ENCODE measurements at places on chromosomes 1 and 21. TPM values are rescaled to one million over a fixed set of nuclear protein-coding genes. Genes with fewer than 3 reads are reported as not detected.

MED8 gene
- total RNA-seq = 38.3 TPM

S100A7A gene
- not detected for total RNA-seq

AKIRIN1 gene
- total RNA-seq = 52.8 TPM

TTC39A gene
- total RNA-seq = 0.24 TPM

GPR153 gene
- total RNA-seq = 26.6 TPM

DNA sequence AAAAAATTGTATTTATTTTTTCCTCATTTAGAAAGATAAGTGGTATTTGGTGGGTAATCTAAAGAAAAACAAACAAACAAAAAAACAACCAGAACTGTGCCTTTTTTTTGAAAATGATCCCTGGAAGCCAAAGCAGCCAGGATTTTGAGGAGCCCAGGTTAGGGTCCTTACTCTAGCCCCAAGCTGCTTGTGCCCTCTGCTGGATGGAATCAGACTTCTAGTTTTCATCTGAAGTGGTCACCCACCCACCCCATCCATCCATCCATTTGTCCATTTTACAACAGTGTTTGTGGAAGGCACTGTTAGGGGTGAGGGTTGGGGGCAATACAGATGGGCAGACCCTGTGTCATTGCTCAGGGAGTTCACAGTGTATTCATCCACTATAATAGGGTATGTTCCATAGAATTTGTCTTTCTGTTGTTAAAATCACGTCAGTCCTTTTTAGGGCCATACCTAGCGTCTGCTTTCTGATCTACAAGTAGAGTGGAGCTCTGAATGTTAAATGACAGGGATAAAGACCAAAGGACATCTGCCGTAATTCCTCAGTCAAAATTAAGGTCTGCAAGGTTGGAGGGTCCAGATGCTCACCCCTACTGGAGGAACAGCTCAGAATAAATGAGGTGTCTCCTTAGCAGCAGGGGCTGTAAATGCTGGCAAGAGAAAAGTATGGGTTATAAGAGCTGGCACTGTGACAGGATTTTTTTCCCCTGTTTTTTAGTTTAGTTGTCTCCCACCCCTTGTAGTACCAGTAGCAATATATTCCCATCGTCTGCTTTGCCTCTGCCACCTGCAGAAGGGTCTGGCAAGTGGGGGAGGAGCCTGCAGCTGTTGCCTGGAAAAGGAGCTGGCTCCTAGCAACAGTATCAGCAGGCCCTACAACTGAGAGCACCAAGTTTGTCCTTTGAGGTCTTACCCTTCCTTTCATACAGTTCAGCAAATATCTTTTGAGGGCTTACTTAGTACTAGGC, 3.2 kb downstream of the LRRC42 start:
- H3K4me3 ChIP-seq = no peak overlapping the region
- no peak overlapping the region for H3K27ac ChIP-seq
- peaks cover 32% of the 10 kb centered on the region for H3K36me3 ChIP-seq
- peaks cover 14% of the 10 kb centered on the region for H3K4me1 ChIP-seq
- no peaks in the 10 kb centered on the region for H3K27me3 ChIP-seq

- H3K27ac ChIP-seq = peak overlapping the region; percentile 67
- DNase-seq = no peak
- H3K4me3 ChIP-seq = no peak overlapping the region
- peaks cover 6% of the 10 kb centered on the region for H3K36me3 ChIP-seq
- no peaks in the 10 kb centered on the region for H3K27me3 ChIP-seq
Measured at GRCh38 chr1:36034692-36035091, 49.2 kb upstream of the TEKT2 start.

- H3K27me3 ChIP-seq = no peaks in the 10 kb centered on the region
- DNase-seq = no peak
- no peak overlapping the region for H3K27ac ChIP-seq
- H3K36me3 ChIP-seq = no peaks in the 10 kb centered on the region
- peaks cover 11% of the 10 kb centered on the region for H3K4me1 ChIP-seq
Measured at GRCh38 chr1:94438692-94439276, 20.6 kb downstream of the ABCD3 start.

GRCh38 chr1:2498648-2499047, 22.6 kb downstream of the PLCH2 start:
- no peaks in the 10 kb centered on the region for H3K27me3 ChIP-seq
- DNase-seq = no peak
- H3K4me3 ChIP-seq = no peak overlapping the region
- H3K4me1 ChIP-seq = peaks cover 86% of the 10 kb centered on the region
- H3K27ac ChIP-seq = no peak overlapping the region

- no peak for DNase-seq
- H3K4me3 ChIP-seq = no peak overlapping the region
- peak overlapping the region; percentile 38 for H3K27ac ChIP-seq
Measured at GRCh38 chr21:38993561-38993960, 187.8 kb downstream of the ETS2 start.

DNA sequence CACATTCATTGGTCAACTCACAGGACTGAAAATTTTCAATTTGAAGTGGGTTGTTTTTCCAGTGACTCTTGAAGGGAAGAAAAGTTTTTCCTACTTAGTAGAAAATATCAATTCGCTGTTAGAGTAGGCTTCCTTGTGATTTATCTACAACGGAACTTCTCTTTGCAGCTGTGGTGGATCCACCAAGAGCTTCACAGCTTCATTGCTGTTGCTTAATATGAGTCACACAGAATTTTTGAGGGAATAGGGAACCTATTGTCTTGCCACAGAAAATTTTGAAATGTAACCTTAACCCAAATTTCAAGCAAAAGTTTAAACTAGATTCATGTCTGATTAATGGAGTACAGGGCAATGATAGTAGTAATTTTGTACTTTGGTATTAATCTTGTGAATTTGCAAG, 58.4 kb upstream of the IFI44L start:
- H3K27ac ChIP-seq = no peak overlapping the region
- no peaks in the 10 kb centered on the region for H3K36me3 ChIP-seq
- H3K4me1 ChIP-seq = no peaks in the 10 kb centered on the region

DNA sequence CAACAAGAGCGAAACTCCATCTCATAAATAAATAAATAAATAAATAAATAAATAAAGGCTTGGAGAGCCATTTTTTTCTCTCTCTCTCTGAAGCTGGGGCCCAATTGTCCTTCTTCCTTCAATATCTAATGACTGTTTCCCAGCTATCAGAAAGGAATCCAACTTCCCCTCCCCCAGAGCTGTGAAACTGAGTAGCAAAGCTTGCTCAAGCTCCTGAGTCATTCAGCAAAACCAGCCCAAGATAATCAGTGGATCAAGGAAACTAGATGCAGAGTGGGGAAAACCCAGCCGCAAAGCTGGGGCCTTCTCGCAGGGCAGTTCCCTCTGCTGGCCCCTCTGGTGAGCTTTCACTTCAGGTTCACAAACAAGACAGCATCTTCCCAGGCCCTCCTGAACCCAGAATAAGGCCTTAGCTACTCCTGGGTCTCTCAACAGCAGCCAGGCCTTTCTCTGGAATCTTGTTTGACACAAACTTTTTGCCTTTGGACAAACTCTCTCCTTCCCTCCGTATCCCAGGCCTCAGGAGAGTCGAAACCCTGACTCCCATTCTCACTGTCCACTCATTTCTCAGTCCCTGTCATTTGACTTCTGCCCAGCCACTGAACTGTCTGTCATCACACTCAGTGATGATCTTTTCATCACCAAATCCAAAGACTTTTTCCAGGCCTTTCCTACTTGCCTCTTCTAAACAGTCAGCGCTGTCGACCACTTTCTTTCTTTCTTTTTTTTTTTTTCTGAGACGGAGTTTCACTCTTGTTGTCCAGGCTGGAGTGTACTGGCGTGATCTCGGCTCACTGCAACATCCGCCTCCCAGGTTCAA, 18.0 kb upstream of the PTP4A2 start:
- H3K4me1 ChIP-seq = peaks cover 75% of the 10 kb centered on the region
- H3K4me3 ChIP-seq = no peak overlapping the region
- H3K36me3 ChIP-seq = no peaks in the 10 kb centered on the region
- H3K27ac ChIP-seq = peak overlapping the region; percentile 86
- peak; percentile 88 for DNase-seq
- no peaks in the 10 kb centered on the region for H3K27me3 ChIP-seq

- no peaks in the 10 kb centered on the region for H3K4me1 ChIP-seq
- no peak overlapping the region for H3K27ac ChIP-seq
- no peaks in the 10 kb centered on the region for H3K27me3 ChIP-seq
Measured at GRCh38 chr1:228723287-228723686, 12.0 kb upstream of the RHOU start.

- peaks cover 19% of the 10 kb centered on the region for H3K4me1 ChIP-seq
- H3K4me3 ChIP-seq = no peak overlapping the region
- no peaks in the 10 kb centered on the region for H3K27me3 ChIP-seq
- H3K36me3 ChIP-seq = no peaks in the 10 kb centered on the region
- DNase-seq = peak; percentile 72
Measured at GRCh38 chr1:9825093-9826074, 1.6 kb upstream of the CLSTN1 start.

GRCh38 chr1:159826441-159827101, at the start of gene SLAMF8:
Gene SLAMF8 (plus strand): TSS chr1:159826873. CDS start chr1:159826899, 26 bp downstream.
- peaks cover 60% of the 10 kb centered on the region for H3K4me1 ChIP-seq
- H3K27ac ChIP-seq = peak within 1 kb of the TSS; percentile 72
- H3K27me3 ChIP-seq = no peaks in the 10 kb centered on the region
- DNase-seq = peak; percentile 84
- H3K36me3 ChIP-seq = no peaks in the 10 kb centered on the region

DNA sequence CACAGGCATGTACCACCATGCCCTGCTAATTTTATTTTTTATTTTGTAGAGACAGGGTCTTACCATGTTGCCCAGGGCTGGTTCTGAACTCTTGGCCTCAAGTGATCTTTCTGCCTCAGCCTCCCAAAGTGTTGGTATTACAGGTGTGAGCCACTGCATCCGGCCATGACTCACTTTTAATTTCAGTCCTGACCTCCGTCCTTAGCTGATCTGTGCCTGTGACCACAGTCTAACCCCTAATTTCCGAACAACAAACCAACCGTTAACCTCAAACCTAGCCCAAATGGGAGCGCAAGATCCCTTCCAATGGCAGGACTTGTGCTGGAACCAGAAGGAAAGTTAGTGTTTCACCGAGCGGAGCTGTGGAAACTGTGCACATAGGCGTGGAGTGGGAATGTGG, 29.3 kb upstream of the MAN1C1 start:
- no peak for DNase-seq
- no peaks in the 10 kb centered on the region for H3K27me3 ChIP-seq
- no peak overlapping the region for H3K4me3 ChIP-seq
- no peak overlapping the region for H3K27ac ChIP-seq
- no peaks in the 10 kb centered on the region for H3K4me1 ChIP-seq

- H3K4me1 ChIP-seq = no peaks in the 10 kb centered on the region
- no peak overlapping the region for H3K27ac ChIP-seq
- H3K27me3 ChIP-seq = no peaks in the 10 kb centered on the region
- H3K36me3 ChIP-seq = no peaks in the 10 kb centered on the region
- DNase-seq = peak; percentile 61
Measured at GRCh38 chr1:54987919-54988705, 7.7 kb downstream of the TMEM61 start.

- DNase-seq = no peak
- no peak overlapping the region for H3K27ac ChIP-seq
- H3K36me3 ChIP-seq = no peaks in the 10 kb centered on the region
- peaks cover 7% of the 10 kb centered on the region for H3K4me1 ChIP-seq
- no peak overlapping the region for H3K4me3 ChIP-seq
Measured at GRCh38 chr1:224509907-224510306, 75.3 kb upstream of the WDR26 start.

DNA sequence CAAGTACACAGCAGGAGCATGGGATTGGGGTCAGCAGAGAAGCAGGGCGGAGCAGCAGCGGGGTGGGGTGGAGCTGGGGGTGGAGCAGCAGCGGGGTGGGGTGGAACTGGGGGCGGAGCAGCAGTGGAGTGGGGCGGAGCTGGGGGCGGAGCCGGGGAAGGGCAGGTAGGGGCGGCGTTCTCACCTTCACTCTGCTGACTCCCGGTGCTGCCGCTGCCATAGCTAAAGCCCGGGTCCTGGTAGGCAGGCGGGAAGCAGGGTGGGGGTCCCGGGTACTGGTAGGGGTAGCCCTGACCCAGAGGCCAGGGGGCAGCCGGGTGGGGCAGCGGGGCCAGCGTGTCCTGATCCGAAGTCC, 6.7 kb downstream of the TAS1R3 start:
- DNase-seq = no peak
- no peak overlapping the region for H3K4me3 ChIP-seq
- peaks cover 19% of the 10 kb centered on the region for H3K4me1 ChIP-seq
- H3K27ac ChIP-seq = no peak overlapping the region
- H3K27me3 ChIP-seq = no peaks in the 10 kb centered on the region

GRCh38 chr1:117365350-117366176, 1.7 kb upstream of the MAN1A2 start:
- peaks cover 49% of the 10 kb centered on the region for H3K4me1 ChIP-seq
- H3K27ac ChIP-seq = peak overlapping the region; percentile 97
- H3K27me3 ChIP-seq = no peaks in the 10 kb centered on the region
- no peak for DNase-seq

DNA sequence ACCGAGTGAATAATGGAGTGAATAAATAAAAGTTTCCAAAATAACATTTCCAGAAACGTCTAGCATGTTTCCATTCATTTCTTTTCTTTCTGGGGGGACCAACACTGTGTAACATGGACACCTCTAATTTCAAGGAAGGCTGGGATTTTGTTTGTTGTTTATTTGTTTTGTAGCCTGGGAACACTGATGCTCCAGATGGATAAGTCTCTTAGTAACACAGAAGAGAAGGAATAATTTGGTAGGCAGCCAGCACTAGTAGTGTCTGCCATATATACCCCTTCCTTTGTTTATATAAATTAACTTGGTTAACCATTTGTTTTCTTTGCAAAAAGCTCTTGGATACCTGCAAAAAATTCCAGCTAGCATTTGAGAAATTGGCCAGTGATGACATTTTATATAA, 411.4 kb upstream of the DEPDC1 start:
- no peaks in the 10 kb centered on the region for H3K27me3 ChIP-seq
- H3K4me1 ChIP-seq = no peaks in the 10 kb centered on the region
- H3K27ac ChIP-seq = no peak overlapping the region
- no peaks in the 10 kb centered on the region for H3K36me3 ChIP-seq
- no peak for DNase-seq

GRCh38 chr1:214446772-214447556, 104.4 kb downstream of the PTPN14 start:
- no peak for DNase-seq
- no peaks in the 10 kb centered on the region for H3K36me3 ChIP-seq
- H3K4me1 ChIP-seq = no peaks in the 10 kb centered on the region
- no peaks in the 10 kb centered on the region for H3K27me3 ChIP-seq

- H3K27ac ChIP-seq = no peak overlapping the region
- no peaks in the 10 kb centered on the region for H3K27me3 ChIP-seq
- H3K36me3 ChIP-seq = no peaks in the 10 kb centered on the region
- no peak overlapping the region for H3K4me3 ChIP-seq
- no peak for DNase-seq
- H3K4me1 ChIP-seq = no peaks in the 10 kb centered on the region
Measured at GRCh38 chr1:34695580-34695979, 59.3 kb upstream of the GJB5 start.

GRCh38 chr1:229860926-229861325, 206.1 kb upstream of the GALNT2 start:
- H3K36me3 ChIP-seq = no peaks in the 10 kb centered on the region
- no peak for DNase-seq
- no peak overlapping the region for H3K4me3 ChIP-seq
- no peaks in the 10 kb centered on the region for H3K27me3 ChIP-seq
- no peak overlapping the region for H3K27ac ChIP-seq

- no peak overlapping the region for H3K4me3 ChIP-seq
- H3K4me1 ChIP-seq = peaks cover 16% of the 10 kb centered on the region
- H3K27me3 ChIP-seq = no peaks in the 10 kb centered on the region
Measured at GRCh38 chr1:244917073-244917670, 52.8 kb upstream of the HNRNPU start.

GRCh38 chr1:30668546-30669327, 54.6 kb downstream of the MATN1 start:
- no peaks in the 10 kb centered on the region for H3K27me3 ChIP-seq
- DNase-seq = peak; percentile 34
- no peak overlapping the region for H3K4me3 ChIP-seq
- no peaks in the 10 kb centered on the region for H3K4me1 ChIP-seq
